Skeletal muscle cell (primary cell): ENCODE measurements at places on chromosomes 3 and 15.

DNA sequence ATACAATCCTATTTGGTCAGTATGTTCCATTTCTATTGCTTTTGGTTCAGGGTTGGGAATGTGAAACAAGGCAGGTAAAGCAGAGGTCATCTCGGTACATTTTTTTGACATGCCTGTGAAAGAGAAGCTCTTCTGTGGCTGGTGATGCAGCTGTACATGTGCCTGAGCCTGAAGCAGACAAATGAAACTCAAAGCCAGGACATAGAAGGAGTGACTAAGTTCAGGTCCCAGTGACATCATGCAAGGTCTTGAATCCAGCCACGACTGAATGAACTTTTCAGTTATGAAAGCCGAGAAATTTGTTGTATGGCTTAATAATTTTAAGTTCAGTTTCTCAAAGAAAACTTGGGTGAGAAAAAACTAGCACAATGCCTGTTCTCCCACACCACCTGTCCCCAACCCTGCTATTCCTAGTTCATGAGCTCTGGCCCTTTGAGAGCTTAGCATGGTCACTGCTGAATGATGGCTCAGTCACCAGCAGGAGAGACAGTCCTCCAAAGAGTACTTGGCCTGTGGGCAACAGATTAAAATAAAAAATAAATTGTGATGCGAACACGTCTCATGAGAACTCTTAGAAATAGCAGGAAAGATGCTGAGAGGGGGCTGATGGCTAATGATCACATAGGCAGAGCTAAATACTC is 600.2 kb upstream of the GRM7 start:
- no peak for DNase-seq

DNA sequence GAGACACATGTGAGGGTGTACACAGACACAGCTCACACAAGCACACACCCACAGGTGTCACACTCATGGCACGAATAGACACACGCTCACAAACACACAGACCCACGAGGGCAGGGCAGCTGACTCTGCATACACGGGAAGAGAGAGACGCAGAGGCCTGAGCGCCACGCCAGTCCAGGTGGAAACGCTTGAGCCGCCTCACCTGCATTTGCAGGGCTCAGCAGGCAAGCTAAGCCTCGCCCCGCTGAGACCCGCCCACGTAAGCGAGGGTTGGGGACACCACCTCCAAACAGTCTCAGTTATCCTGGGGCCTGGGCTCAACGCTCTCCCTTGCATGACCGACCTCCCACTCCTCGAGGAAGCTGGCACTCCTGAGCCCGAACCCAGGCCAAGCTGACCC is 73.2 kb downstream of the TLE3 start:
- DNase-seq: no peak

DNA sequence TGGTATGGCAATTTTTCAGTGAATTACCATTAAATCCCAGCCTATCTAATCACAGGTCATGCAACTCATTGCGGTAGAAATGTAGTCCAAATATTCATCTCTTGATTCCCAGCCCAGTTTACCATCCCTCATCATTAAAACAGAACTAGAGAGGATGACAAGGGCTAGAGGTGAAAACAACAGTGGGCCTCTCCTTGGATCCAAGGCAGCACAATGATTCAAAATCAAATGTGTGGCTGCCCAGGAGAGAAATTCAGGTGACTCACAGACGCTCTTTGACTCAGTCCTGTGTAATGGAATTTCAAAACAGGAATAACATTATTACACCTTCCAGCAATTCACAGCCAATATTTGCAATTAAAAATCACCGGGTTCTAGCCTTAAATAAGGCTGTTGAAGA is 246.5 kb downstream of the TBL1XR1 start:
- peak; percentile 23 for DNase-seq

GRCh38 chr15:82933576-82933975 is 18.9 kb downstream of the HOMER2 start:
- no peak for DNase-seq

DNA sequence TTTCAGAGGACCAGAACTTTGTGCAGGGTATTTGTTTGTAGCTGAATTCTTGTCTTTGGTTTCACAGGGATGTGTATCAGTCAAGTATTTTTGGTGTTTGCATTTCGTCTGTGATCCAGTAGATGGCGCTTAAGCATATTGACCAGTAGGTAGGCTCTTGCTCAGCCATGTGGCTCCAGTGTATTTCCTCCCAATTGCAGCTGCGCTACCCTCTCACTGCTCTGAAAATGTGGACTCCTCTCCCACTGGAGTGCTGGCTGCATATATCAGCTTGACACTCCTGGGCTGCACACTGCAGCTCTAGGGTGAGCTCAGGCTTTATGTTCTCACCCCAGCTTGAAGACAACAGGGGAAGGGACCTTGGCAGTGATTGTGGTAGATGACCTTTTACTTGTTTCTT is 1264.3 kb upstream of the ALCAM start:
- DNase-seq: peak; percentile 41

GRCh38 chr3:189557824-189558223 is 73.4 kb upstream of the TP63 start:
- peak; percentile 11 for DNase-seq

- DNase-seq: no peak
Observed at GRCh38 chr3:54670201-54671000, 257.5 kb downstream of the LRTM1 start.

DNA sequence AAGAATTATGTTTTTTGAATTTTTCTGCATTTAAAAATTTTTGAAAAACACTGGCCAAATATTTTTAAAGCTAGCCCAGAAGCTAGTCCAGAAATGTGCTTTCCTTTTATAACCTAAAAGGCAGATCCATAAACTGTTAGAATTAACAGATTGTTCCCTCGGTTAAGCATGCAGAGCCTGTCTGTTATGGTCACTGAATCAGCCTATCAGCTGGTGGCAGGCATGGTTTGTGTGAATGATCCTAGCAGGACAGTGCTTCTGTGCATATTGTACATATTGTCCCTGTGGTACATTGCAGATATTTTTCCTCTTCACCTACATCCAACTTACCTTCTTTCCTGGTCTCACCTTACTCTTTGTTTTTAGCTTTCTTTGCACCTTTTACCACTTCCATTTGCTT is 53.3 kb downstream of the RARB start:
- no peak for DNase-seq

DNA sequence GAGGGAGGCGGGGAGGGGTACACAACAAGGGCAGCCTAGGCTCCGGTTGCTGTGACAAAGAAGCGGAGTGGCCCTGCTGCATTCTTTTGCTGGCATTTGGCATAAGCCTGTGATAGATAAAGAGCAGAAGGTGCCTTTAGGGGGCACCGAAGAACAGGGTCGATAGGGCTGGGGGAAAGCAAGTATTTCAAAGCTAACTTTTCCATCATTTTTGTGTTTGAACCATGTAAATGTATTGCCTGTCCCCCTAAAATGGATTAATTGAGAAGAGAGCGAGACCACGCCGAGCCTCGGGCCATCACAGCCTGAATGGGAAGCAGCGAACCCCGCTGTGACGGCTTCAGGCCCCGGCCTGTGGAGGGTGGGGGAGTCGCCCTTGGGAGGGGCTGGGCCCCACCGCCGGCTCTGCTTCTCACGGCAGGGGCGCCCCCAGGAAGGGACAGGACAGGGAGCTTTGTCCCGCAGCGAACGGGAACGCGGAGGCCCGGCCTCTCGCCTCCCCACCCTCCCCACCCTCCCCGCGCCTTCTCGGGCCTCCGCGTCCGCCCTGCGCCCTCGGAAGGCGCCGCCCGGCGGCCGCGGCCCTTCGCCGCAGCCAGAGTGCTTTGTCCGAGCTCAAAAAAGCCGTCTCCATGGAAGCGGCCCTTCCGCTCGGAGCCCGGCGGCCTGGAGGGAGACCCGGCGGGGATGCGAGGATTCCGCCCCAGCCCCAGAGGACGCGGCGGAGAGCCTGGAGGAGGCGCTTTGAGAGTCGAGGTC is 32.4 kb upstream of the ALDH1L1 start:
- no peak for DNase-seq

DNA sequence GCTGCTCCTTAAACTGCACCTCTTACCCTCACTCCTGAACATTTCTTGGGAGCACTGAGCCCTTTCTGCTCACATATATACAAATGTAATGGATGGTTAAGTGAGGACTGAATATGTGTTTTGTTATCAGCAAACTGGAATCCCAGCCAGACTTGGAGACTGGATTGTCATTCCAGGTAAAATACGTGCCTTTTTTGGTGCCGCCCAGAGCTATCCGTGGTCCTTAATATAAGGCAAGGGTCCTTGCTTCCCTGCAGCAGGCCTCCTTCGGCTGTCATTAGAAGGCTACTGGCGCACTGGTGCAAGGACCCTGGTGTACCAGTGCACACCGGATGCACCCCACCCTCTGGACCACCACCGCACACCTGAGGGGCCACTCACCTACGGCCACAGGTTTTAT is 1.1 kb upstream of the GABRB3 start:
- DNase-seq: no peak

DNA sequence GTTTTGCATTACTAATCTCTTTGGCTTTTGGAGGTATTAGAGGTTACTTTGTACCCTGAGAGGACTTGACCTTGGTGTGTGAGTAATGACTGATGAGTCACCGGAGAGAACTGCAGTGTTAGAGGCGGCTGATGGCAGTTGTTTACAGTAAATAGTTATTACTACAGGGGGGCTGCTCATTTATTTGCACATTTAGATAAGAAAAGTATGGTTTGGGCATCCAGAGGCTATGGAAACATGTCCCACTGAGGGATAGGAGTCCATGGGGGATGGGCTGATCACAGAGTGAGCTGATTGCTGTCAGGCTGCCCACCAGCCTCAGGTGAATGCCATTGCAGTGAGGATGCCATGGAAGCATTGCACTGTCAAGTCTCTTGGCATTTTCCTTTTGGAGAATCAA is 17.3 kb upstream of the STAC start:
- DNase-seq: no peak

DNA sequence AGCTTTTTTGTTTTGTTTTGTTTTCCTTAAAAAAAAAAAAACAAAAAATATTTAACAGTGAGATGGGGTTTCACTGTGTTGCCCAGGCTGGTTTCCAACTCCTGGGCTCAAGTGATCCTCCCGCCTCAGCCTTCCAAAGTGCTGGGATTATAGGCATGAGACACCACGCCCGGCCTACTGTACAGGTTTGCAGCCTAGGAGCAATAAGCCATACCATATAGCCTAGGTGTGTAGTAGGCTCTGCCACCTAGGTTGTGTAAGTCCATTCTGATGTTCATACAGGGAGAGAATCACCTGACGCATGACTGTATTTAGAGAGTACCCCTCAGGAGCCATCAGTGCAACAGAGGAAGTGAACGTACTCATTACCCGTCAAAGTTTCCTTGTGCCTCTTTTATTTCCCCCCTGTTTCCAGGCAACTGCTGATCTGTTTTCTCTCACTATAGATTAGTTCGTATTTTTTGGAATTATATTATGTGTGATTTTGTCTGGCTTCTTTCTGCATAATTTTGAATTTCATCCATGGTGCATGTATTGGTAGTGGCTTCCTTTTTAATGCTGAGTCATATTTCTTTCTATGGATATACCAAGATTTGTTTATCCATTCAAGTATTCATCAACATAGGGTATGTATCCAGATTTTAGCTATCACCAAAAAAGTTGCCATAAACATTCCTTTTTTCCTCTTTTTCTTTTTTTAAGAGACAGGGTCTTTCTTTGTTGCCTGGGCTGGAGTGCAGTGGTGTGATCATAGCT is 9.9 kb downstream of the ACAD9 start:
- no peak for DNase-seq

DNA sequence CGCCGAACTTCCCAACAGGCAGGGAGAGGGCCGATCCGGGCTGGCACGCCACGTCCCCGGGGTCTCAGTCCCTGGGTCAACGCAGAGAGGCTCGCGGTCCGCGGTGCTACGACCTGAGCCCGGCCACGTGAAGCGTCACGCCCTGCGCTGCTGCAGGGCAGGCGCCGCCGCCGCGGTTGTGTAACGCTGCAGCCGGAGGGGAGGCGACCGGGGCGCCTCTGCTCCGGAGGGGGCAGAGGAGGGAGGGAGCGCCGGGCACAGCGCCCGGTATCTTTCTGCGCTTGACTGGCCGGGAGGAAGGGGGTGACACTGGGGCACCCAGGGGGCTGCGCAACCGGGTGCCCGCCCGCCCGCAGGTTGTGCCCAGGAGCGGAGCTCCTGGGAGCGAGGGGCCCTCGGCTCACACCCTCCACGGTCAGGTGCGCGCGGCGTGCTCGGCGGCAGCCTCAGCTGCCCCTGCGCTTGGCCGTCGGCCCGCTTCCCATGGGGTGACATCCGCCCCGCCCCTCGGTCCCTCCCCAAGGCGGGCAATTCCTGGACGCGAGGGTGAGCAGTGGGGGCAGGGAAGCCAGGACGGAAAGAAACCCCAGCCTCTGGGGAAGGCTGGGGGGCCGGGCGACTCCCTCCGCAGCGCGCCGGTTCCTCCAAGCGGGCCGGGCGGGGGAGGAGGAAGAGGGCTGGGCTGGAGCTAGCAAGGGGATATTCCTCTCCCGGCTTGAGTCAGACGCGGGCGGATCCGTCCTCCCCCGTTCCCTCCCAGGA is 852 bp upstream of the BHLHE40 start:
- DNase-seq: peak; percentile 98

DNA sequence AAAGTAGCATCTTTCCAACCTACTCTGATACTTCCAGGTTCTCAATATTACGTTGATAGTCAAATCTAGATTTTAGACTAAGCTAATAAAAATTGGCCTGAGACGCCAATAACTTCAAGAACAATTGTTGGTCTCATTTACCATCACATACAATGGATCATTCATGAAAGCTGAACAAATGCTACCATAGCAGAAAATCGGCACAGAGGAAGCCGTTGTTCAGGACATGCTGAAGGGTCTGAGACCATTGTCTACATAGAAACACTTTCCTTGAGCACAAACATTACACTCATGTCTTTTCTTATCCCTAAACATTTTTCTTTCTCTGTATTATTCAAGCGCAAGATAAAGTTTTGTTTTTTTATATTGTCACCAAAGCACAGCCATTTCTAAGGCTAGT is 37.2 kb upstream of the FHIT start:
- no peak for DNase-seq

- DNase-seq: no peak
Observed at GRCh38 chr3:21860657-21861056, 109.6 kb upstream of the ZNF385D start.

DNA sequence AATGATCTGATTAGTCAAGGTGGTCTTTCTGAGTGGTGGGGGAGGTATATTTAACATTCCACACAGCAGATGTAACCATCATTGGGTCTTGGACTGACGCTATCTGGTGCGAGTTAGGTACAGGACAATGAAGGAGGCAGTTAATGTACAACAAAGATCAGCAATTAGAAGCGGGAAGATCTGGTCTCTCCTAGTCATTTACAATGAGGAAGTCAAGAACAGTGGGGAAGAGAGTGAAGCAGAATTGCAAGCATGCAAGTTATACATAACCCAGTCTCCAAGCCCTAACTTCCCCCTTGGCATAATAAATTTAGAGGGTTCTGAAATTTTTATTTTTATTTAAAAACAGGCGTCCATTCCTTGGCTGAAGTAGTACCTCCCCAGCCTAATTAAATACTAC is 14.1 kb downstream of the GPD1L start:
- no peak for DNase-seq

- DNase-seq: no peak
Observed at GRCh38 chr3:158912621-158913020, 110.8 kb downstream of the MFSD1 start.
